ENCODE measurements at places on chromosomes 16 and 17.

- no peak for DNase-seq
These were observed 121.4 kb upstream of the CORO6 start for GRCh38 chr17:29744121-29744520.

- no peak for DNase-seq
These were observed 2.4 kb downstream of the SKAP1 start for GRCh38 chr17:48427598-48427997.

DNA sequence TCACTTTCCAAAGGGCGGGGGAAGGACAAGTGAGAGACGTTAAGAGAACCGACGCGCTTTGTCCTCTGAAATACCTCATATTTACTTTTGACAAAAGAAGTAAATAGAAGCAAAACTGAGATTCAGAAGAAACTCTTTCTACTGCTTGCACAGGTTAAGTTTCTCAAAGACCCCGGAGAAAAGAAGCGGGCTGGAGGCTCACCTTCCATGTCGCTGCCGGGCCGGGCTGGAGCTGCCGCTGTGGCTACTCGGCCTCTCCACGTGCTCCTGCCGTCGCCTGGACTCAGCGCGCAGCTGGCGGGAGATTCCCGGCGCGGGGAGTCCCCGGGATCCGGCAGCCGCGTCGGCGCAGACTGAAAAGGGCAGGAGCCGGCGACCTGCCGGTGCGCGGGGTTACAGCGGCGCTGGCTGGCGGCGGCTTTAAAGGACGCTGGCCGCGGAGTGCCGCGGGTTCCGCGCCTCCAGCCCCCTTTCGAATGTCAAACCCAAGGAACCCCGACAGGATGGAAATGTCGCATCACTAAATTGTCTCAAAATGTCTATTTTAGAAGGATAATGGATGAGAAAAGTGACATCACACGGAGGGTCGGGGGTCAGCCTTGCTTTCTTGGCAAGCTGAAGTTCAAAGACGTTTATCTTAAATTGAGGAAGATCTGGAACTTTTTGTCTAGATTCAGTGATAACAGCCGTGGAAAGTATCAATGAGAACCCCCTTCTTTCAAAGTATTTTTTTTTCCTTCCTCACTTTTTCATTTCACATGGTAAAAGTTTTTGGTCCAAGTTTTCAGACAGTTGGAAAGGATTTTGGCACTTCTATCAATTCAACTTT is at the start of gene IKZF3:
Gene IKZF3 (minus strand): TSS at position 395 of the 829 bp plus-strand sequence. CDS start 186 bp downstream, at position 209.
- DNase-seq, result peak; percentile 76

DNA sequence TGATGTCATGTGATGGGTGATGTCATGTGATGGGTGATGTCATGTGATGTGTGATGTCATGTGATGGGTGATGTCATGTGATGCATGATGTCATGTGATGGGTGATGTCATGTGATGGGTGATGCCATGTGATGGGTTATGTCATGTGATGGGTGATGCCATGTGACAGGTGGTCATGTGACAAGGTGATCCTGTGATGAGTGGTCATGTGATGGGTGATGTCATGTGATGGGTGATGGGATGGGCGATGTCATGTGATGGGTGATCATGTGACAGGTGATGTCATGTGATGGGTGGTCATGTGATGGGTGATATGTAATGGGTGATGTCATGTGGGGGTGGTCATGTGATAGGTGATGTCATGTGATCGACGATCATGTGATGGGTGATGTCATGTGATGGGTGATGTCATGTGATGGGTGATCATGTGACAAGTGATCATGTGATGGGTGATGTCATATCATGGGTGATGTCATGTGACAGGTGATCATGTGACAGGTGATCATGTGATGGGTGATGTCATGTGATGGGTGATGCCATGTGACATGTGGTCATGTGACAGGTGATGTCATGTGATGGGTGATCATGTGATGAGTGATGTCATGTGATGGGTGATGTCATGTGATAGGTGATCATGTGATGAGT is 17.2 kb downstream of the CD300LB start:
- DNase-seq, result peak; percentile 36

DNA sequence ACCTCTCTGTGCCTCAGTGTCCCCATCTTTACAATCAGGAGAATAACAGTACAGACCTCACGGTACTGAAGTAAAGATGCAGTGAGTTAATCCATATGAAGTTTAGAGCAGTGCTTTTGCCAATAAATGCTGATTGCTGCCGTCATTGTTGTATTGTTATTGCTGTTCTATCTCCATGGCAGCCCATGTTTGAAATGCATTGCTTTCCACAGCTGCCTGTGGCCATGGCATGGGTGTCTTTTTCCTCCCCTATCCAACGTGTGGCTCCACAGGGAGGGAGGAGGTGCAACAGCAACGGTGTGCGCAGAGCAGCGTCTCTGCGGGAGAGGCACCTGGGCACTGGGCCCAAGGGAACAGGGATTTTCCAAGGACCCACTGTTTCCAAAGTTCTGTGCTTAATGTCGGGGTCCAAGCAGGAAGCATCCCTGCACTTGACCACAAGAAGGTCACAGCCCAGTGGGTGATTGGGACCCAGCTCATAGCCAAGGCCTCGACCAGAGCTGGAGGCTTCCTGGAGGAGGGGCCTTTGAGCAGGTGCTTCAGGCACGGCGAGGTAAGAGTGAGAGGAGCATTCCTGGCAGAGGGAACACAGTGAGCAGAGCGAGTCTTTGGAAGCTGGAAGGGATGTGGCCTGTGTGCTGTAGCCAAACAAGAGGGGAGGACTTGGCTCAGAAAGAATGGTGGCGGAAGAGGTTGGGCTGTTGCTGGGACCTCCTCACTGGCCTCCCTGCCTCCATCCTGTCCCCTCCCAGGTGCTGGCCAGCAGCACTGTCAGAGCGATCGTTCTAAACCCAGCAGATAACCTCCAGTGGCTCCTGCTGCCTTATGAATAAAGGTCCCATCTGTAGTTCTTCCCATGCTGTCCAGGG is 3.9 kb downstream of the RAI1 start:
- DNase-seq, result no peak

GRCh38 chr17:76139801-76140660 is 1.0 kb downstream of the FOXJ1 start:
- no peak for DNase-seq

- DNase-seq, result no peak
These were observed 31.4 kb downstream of the TEX2 start for GRCh38 chr17:64231567-64232141.

DNA sequence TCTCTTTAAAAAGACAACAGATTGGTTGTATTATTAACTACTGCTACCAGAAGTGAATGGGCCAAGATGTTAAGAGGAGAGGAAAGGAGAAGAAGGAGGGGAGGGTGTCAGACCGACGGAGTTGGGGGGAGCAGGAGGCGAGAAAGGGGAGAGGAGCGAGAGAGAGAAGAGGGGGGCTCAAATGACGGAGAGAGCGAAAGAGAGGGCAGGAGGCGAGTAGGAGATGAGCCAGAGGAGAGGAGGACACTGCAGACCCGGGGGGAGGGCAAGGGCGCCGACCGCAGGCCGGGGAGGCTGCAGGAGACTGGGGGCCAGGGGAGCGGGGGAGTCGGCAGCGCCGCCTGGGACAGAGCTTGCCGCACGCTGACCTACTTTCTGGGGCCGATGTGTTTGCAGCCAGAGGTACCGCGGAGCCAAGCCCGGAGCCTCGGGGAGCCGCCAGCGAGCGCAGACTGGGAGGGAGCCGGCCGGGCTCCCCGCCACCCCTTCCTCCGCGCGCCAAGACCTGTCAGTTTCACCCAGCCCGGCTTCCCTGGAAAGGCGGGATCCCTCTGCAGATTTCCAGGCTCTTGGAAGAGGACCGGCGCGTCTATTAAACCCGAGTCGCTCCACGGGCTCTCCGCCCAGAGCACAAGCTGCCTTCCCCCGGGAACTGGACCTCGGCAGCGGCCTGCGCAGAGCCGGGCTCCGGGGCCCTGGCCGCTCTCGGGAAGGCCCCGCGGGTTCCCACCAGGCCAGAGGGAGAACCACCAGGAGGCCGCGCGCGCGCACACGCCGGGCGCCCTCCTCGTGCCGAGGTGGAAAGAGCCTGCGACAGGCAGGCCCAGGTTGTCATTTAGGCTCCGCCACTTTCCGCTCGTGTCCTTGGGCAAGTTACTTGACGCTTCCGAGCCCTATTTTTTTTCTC is 74.6 kb downstream of the CMC2 start:
- DNase-seq, result no peak

DNA sequence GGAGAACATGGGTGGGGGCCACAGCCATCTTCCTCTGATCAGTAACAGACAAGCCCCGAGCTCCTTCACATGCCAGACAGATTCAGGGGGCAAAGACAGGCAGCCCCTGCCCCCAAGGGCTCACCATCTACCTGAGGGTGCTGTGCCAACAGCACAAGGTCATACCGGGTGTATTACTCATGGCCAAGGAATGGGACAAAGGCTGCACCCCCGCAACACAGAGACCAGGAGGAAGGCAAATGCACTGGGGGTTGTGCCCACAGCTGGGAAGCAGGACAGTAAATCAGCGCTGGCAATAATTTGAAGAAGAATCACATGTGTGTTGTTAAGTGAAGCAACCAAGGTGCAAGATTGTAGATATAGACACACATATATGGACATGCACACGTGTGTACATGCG is 137.1 kb downstream of the C16orf95 start:
- DNase-seq, result peak; percentile 42

DNA sequence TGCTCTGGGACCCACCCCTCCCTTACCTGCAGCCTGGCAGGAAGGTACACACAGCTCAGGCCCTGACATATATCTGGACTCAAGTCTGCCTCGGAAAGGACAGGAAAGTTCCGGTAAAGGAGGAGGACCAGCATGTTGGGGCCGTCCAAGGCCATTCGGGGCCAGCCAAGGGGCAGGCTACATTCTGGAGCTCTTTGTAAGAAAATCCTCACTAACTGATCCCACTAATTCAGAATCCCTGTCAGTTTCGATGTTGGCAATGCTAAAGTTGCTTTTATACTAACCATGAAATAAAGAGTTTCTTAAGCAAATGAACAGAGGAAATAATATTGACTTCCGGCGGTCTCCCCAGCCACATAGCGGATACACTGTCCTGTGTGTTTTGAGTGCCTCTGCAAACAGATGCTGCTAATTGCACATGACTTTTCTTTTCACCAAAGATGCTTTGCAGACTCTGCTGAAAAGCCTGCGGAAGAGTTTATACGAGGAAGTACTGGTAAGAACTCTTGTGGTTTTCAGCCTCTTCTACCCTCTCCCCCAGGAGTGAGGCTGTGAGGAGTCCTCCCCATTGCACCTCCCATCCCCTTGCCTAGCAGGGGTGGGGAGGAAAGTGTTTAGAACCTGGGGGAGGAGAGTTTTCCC is 54.8 kb downstream of the PLXDC1 start:
- no peak for DNase-seq

DNA sequence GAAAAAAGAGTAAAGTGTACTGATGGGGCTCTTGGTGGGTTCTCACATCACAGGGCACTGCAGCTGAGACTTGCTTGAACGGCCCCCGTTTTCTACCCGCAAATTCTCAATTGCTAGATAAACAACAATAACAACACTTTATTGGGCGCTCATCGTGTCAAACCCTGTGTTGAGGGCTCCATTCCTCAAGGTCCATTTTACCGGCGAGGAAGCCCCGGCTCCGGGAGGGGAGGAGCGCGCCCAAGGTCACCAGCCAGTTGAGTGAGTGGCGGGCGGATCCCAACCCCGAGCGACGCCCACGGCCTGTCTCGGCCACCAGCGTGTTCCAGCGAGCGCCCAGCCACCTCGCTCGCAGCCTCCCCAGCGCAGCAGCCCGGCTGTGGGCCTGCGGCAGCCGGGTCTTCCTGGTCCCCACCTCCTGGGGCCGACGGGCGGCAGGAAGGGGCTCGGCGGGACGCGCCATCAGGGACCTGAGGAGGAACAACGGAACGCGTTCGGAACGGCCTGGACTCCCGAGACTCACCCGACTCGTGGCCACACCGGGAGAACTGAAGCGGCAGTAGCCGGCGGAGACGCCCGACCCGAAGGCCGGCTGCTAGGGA is 373 bp downstream of the CMC2 start:
- peak; percentile 46 for DNase-seq

DNA sequence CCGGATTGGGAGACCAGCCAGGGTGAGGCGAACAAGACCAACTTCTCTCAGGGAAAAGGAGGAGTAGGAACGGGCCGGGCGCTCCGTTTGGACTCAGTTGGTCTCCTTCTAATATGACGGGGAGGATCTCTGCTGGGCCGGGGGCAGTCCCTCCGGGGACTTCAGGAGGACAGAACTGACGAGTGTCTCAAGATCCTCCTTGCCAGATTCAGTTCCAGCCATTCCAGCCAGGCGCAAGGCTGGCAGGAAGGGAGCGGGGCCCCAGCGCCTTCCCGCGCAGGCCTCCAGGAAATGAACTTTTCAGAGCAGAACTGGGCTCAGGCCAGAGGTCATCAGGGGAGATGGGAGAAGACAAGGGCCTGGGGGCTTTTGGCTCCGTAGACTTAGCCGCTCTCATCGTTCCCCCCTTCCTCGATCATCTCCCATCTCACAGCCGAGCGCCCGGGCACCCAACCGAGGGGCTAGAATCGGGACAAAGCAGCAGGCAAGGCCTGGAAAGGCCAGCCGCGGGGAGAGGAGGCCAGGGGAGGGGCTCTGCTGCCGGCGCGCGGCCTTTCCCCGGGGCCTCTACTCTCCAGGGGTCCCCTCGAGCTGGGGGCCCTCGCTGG is 1.6 kb downstream of the ZNF423 start:
- DNase-seq, result no peak

- DNase-seq, result no peak
These were observed 74.1 kb upstream of the TBX2 start for GRCh38 chr17:61325382-61326073.

DNA sequence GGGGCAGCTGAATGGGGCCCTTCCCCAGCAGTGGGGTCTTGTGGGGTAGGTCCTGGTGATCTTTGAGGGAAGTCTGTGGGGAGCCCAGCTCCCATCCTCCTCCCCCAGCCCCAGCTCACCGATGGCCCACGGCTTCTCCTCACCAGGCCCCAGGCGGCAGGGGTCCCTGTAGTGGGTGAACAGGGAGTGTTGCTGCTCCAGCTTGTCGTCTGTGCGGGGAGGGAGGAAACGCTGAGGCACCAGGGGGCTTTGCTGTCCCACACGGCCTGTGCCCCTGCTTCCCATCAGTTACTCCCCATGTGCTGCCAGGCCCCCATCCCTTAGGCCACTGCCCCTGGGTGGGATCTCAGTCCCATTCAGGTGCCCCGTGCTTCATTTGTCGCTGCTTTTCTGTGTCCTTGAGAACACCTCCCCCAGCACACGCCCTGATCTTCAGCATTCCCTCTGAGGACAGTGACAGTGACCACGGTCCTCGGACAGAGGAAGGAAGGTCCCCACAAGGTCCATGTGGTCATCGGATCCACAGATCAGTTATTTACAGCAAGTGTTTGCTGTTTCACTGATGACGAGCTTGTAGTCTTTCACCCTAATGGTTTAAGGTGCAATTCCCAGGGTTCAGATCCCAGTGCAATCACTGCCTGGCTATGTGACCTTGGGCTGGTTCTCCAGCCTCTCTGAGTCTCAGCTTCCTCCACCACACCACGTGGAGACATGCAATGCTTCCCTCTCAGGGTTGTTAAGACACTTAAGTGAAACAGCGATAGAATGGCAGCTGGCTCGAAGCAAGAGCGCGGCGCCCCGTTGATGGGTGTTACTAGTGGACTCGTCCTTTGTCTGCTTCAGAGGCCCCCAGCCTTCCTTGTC is 53.1 kb downstream of the PRMT7 start:
- no peak for DNase-seq

- peak; percentile 76 for DNase-seq
These were observed 98.5 kb downstream of the ZNF778 start for GRCh38 chr16:89315791-89316581.

Measured in RWPE1 (cell line).